ENCODE measurements at places on chromosomes 2 and 18.

DNA sequence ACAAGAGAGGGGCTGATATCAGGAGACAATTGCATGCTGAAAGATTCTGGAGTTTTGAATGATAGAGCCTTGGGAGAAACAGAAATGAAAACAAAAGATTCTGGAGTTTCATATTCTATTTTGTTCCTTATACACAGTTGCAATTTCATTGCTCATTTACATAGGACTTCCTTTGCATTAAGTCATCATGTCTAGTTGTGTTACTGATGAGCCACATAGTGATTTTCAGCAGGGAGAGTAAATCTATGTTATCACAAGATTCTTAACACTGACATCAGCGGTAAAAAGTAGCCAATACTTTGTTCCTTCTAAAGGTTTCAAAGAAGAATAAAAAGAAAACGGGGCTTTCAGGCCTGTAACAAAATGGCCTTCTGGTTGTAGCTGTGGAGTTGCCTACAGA lies 7.1 kb downstream of the ADAM17 start:
- no peak for DNase-seq

DNA sequence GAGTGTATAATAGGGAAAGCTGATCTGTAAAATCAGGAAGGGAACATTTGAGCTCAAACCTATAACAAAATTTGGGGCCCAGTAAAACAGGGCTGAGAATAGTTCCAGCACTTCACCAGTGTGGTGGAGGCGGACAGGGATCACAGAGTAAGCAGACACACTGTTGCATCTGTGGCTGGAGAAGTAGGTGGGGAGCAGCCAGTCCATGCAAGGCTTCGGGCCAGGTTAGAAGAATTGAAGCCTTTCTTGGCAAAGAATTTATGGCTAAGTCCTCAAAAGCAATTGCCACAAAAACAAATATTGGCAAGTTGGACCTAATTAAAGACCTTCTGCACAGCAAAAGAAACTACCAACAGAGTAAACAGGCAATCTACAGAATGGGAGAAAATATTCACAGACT lies 93.8 kb upstream of the ZBTB14 start:
- DNase-seq, result no peak

GRCh38 chr2:70994009-70994698 lies 519 bp downstream of the TEX261 start:
- DNase-seq, result no peak

DNA sequence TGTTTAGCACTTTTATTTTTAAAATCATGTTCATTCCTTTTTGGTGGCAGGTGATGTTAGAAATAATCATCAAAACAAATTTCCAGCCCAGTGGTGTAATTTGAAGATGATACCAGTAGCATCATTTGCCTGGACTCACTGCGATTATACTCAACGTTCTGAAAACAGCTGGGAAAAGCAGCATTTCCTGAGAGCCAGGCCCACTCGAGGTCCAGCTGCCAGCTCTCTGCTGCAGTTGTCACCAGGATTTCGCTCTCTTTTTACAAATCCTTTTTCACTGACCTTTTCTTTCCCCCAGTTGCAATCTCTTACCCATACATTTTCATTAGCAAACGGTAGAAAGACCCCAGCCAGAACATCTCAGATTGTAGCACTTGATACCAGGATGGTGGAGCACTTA lies 110.6 kb upstream of the LYPD1 start:
- DNase-seq, result no peak

- no peak for DNase-seq
Observed at GRCh38 chr2:105926960-105927678, 182.4 kb downstream of the NCK2 start.

DNA sequence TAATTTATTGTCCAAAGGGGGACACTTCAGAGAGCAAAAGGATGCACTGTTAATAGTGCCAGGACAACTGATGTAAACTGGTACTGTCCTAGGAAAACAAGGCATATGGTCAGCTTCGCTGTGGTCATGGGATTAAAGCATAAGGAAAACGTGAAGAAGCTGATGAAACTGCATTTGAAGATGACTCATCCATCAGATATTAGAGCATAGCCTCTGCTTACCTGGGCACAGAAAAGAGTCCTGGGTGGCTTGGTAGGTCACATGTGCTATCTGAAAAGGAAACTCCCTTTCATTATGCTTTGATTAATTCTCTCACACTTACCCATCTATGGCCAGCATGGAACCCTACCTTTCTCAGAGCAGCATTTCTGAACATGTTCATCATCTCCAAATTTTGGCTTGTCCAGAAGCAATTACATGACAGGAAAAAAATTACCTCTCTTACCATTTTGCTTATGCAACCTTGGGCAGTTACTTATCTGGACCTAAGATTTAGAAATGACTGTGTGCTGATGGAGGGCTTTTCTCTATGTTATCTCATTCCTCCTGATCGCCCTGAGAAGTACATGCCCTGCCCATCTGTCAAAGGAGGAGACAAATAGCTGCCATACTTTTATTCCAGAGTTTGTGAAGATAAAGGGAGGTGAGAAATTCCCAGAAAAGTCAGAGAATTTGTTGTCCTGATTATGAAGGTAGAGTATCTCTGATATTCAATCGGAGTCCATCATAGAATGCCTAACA lies 275.3 kb upstream of the SLC14A2 start:
- DNase-seq, result no peak

DNA sequence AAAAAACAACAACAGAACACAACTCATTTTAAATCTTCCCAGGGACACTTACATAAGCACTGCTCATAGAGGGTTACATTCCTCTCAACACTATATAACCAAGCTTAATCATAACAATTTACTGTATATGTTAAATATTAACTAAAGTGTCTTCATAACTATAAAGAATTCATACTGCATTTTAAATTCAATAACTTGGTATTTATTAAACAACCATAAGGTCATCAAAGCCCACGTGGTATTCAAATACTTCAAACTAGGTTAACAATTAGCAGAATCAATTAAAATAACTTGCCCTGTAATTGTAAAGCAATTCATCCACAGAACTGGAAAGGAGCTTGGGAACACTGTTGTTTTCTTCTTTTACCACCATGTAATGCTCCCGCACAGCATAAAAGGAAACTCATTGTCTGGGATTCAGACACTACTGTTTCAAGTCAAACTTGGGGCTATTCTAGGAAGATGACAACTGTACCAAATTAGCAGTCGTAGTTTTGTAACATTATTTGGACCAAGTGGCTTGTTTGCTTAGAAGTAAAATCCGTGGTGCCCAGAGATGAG lies 10.4 kb downstream of the GAREM1 start:
- no peak for DNase-seq

Data from ascending aorta (tissue), 2 donors.